Stimulated activated CD8-positive, alpha-beta memory T cell treated with anti-CD3 and anti-CD28 coated beads, Interleukin-4, amount 100 ng/mL, for 48 hours (primary cell): ENCODE measurements at places on chromosomes 1 and 21.

DNA sequence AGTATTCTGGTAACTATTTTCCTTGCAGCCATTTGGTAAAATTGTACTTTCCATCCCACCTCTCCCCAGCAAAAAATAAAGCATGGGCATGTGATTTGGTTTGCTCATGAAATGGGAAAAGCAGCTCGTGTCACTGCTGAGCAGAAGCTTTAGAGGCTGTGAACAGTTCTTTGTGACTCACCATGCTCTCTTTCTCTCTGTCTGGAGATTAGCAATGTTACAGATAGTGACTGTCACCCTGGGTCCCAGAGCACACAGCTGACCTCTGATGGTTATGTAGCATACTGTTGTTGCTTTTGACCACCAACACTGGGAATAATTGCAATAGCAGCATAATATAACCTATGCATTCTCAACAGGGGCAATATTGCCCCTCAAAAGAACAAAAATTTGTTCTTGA is 70.6 kb downstream of the RGS2 start:
- DNase-seq, result no peak

DNA sequence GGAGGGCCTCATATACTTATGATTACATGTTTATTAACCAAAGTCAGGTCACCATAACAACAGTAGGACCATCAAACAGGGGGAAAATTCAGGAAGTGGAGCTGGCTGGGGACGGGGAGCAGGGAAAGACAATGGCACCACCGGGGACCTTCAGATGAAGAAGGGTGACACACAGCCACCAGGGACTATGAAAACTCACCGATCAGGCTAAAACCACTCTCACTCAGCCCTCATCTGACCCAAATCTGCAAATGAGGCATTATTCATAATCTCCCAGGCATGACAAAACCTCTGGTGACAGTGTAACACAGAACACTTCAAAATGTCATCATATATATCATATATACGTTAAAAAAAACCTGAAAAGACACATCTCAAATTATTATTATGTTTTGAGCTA is 11.2 kb downstream of the MKNK1 start:
- no peak for DNase-seq

- DNase-seq, result no peak
These were observed 70.9 kb upstream of the HMCN1 start for GRCh38 chr1:185663332-185663731.

- no peak for DNase-seq
These were observed 20.7 kb upstream of the PDIK1L start for GRCh38 chr1:26090893-26091292.

- DNase-seq, result no peak
These were observed 44.8 kb downstream of the RIMS3 start for GRCh38 chr1:40620586-40621210.

DNA sequence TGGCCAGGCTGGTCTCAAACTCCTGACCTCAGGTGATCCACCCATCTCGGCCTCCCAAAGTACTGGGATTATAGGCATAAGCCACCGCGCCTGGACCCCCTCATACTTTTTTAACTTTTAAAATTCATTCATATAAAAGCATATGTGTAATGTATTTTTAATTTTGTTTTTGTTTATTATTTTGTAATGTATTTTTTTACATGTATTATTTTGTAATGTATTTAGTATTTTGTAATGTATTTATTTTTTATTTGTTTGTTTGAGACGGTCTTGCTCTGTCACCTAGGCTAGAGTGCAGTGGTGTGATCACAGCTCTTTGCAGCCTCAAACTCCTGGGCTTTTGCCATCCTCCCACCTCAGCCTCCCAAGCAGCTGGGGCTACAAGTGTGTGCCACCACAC is 12.0 kb upstream of the BRWD1 start:
- no peak for DNase-seq

DNA sequence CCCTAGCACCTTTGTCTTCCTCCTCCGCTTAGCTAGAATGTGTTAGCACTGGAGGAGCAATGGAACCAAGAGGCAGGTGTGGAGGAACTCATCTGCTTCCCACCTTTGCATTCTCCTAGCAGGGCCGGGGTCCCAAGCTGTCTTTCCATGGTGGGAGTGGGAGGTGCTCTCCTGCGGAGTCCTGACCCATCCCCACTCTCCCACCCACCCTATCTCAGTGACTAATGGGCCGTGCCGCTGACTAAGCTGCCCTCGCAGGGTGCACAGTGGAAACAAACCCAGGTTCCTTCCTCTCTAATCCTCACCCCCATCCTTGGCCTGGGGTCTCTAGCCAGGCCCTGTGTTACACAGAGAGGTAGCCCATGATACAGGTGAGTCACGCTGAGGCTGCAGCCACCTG is 177.5 kb downstream of the HIVEP3 start:
- peak; percentile 74 for DNase-seq

DNA sequence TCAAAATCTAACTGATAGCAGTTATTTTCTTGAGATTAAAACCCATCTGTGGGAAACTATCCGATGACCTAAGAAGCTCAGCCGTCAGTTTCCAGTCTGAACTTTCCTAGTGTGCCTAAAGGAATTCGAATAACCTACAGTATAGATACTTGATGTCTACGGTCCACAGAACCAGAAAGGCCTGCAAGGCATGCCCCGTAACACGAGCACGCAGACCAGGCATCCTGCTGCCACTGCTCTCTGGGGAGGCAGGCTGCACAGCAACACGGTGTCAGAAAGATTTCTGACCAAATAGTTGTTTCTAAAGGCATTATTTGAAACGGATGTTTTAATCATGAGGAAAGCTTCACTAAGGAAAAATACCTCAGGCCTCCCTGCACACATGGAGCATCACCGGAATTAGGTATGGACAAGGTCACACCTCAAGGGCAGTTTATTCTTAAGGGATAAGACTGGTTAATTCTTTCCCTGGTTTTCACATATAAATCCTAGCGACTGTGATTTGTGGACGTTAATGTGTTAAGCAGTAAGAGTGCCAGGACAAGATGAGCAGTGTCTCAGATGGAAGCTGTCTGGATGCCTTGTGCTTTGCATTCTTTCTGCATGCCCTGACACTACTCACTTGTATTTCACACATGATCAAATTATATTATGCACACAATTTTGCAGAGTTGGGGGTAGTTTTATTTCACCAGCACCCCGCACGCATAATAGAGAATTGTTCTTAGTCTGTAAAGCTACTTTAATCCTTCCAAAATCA is 49.0 kb upstream of the NADK start:
- no peak for DNase-seq

GRCh38 chr21:33640697-33641351 is 717 bp downstream of the CRYZL1 start:
- DNase-seq, result no peak

- no peak for DNase-seq
These were observed 4.2 kb downstream of the CELA2A start for GRCh38 chr1:15460708-15461095.

- DNase-seq, result no peak
These were observed 20.0 kb upstream of the ADARB1 start for GRCh38 chr21:45054227-45054926.

DNA sequence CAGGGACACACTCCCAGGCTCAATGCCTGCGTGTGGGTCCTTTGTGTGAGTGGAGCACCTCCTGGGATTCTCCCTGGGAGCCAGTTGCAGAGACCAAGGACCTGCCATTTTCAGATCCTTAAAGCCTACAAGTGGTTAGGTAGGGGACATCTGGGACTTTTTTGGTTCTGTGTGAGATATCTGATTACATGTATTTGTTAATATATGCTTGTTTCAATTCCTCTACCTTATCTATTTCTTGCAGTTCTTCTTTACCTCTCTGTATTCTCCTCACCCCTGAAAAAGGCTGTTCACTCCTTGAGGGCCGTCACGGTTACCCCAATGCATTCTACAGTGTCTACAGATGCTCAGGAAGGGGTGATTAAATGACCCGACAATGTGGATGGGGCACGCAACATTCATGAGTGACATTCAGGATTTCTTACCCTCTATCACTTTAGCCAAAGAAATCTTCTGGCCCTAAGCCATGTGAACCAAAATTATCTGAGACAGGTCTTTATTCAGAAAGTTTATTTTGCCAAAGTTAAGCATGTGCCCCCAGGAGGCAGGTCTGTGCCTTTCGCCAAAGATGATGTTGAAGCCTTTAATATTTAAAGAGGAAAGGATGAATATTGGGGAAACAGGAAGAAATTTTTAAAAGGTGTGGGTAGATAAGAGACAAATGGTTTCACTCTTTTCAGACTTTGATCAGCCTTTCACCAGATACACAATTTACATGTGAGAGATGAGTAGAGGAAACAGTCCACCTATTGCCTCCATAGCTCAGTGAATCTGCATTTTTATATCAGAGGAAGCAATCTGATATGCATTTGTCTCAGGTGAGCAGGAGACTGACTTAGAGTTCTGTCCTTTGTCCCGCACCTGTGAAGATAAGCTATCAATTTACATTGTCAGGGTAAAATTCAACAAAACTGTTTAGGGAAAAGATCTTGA is 44.6 kb upstream of the MPZL1 start:
- DNase-seq, result no peak

GRCh38 chr1:59418363-59419144 is 121.7 kb downstream of the FGGY start:
- no peak for DNase-seq

GRCh38 chr21:27362249-27362648 is 395.4 kb upstream of the ADAMTS5 start:
- no peak for DNase-seq

- DNase-seq, result no peak
These were observed 6.2 kb downstream of the COQ8A start for GRCh38 chr1:226946285-226946684.

- no peak for DNase-seq
These were observed 2.0 kb downstream of the XKR8 start for GRCh38 chr1:27961646-27962221.

DNA sequence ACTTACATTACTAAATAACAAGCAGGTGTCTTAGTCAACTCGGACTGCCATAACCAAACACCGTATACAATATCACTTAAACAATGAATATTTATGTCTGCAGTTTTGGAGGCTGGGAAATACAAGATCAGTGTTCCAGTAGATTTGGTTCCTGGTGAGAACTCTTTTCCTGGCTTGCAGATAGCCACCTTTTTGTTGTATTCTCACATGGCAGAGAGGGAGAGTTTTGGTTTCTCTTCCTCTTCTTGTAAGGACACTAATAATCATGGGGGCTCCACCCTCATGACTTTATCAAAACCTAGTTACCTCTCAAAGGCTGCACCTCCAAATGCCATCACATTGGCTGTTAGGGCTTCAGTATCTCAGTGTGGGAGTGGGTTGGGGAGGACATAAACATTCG is 82.9 kb upstream of the CACYBP start:
- no peak for DNase-seq

GRCh38 chr1:40313329-40313957 is 3.6 kb downstream of the COL9A2 start:
- DNase-seq, result no peak

GRCh38 chr1:85420199-85420598 is 44.8 kb downstream of the DDAH1 start:
- DNase-seq, result no peak

GRCh38 chr1:236123563-236123962 is 18.8 kb upstream of the GPR137B start:
- DNase-seq, result no peak
